Thoracic aorta endothelial cell (primary cell): ENCODE measurements at places on chromosomes 1 and 21. TPM values are rescaled to one million over a fixed set of nuclear protein-coding genes. Genes with fewer than 3 reads are reported as not detected.

Gene SFN
- not detected in 2 replicates for total RNA-seq

Gene VTCN1
- not detected in 2 replicates for total RNA-seq

Gene LMOD1
- not detected in 2 replicates for total RNA-seq

Gene COL24A1
- total RNA-seq, result 0.07 and 0.27 TPM in 2 replicates

Gene LRRC38
- not detected in 2 replicates for total RNA-seq

Gene NPPB
- total RNA-seq, result not detected in 2 replicates

Gene FHAD1
- total RNA-seq, result 0.14 and 0.27 TPM in 2 replicates

Gene U2AF1
- total RNA-seq, result 68.1 and 76.5 TPM in 2 replicates

Gene LDLRAD1
- total RNA-seq, result not detected in 2 replicates
